ENCODE measurements at places on chromosomes 1 and 21.

GRCh38 chr1:167400359-167400953 is 117.9 kb downstream of the CD247 start:
- DNase-seq: no peak

DNA sequence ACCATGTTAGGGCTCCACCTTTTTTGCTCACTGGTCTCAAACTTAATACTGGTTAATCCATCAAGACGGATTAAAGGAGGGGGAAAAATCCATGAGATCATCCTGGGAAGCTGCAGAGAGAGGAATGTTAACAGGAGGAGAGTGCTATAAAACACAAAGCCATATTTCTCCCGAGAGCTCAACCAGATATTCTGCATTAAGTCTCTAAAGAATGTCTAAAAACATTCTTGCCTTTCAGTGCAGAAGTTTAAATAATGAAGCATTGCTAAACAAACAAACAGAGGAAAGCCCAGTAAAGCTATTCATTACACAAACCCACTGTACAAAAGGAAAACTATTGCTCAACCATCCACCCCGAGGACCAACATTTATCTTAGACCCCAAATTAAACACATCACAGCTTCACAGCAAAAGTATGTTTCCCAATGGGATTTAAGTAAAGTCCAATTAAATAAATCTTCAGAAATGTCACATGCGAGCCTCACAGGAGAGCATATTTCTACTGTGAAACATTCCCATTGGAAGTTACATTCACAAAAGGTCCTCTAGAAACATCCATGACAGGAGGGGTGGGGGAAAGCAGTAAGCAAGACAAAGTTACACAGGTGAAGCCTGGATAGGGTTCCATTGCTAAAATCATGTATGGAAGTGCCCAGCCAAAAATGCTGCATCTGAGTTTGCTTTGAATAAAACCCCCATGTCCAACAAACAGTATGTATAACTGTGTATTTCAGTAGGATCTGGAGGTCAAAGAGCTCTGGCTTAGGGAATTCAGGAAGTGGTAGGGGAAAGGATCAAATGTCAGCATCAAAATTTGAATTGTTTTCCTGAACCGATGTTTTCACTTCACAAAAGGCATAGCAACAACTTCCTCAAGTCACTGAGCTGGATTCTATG is 23.3 kb downstream of the DUSP10 start:
- DNase-seq: no peak

- no peak for DNase-seq
Measured at GRCh38 chr21:17532292-17532691, 19.4 kb downstream of the CXADR start.

- peak; percentile 29 for DNase-seq
Measured at GRCh38 chr1:13828454-13829151, 128.6 kb downstream of the PRDM2 start.

GRCh38 chr1:94698356-94698755 is 121.8 kb upstream of the SLC44A3 start:
- no peak for DNase-seq

GRCh38 chr1:9247894-9248293 is 13.3 kb downstream of the H6PD start:
- no peak for DNase-seq

DNA sequence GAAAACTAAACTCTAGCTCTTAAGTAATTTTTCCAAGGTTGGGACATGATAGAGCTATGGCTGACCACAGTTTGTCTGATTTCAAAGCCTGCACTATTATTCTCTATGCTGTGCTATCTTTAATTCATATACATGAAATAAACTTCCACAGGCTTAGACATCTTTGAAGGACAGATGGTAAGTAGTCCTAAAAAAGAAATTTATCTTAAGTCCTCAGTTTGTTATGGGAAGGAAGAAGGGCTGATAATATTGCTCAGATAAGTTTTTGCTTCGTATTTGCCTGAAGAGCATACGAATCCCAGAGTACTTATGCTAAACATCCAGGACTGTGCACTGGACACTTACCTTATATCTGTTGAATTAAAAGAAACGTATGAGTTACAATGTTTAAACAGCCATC is 39.6 kb downstream of the VCAM1 start:
- no peak for DNase-seq

DNA sequence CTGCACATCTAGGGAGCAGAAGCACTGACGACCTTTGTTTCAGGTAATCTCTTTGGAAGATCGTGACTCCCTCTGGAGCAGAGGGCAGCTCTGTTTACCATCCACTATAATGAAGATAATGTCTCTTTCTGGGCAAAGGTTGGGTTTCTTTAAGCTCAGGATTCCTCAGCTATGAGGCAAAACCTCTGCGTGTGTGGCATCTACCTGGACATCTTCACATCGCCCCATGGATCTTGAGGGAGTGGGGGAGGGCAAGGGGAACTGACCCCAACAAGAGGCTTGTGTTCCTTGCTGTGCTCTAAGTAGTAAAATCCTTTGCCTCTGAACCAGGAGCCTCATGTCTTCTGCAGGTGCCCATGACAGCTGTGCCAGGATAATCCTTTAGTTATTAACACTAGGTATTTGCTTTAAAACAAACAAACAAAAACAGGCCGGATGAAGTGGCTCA is 19.6 kb downstream of the SPATA45 start:
- DNase-seq: no peak

GRCh38 chr1:117758444-117759316 is 152.8 kb downstream of the TENT5C start:
- DNase-seq: peak; percentile 84
